ENCODE measurements at places on chromosomes 1 and 21. TPM values are rescaled to one million over a fixed set of nuclear protein-coding genes. Genes with fewer than 3 reads are reported as not detected.

The LCE2B gene
- total RNA-seq = not detected

The AMY1B gene
- total RNA-seq = not detected

The TBX19 gene
- total RNA-seq = 2.2 TPM

The DIO1 gene
- 0.28 TPM for total RNA-seq

The PADI4 gene
- not detected for total RNA-seq

The RAD54L gene
- 29.4 TPM for total RNA-seq

The LCE1D gene
- total RNA-seq = not detected

The AMY1A gene
- total RNA-seq = not detected

The ZMYM1 gene
- total RNA-seq = 39.1 TPM

The ALG6 gene
- 22.6 TPM for total RNA-seq

The PCP4 gene
- not detected for total RNA-seq

The GUCA2A gene
- not detected for total RNA-seq

The IL19 gene
- total RNA-seq = not detected

The TRNP1 gene
- 81.2 TPM for total RNA-seq

The THRAP3 gene
- total RNA-seq = 114 TPM

The CGN gene
- 10.2 TPM for total RNA-seq

The FCRL3 gene
- not detected for total RNA-seq

The TFF1 gene
- total RNA-seq = 0.36 TPM

The KRTAP6-2 gene
- not detected for total RNA-seq

The HSD11B1 gene
- not detected for total RNA-seq

The TCHH gene
- 0.28 TPM for total RNA-seq

The TMEM51 gene
- 25.8 TPM for total RNA-seq

Data from Panc1 (cell line).